ENCODE measurements at places on chromosomes 5 and 9.

DNA sequence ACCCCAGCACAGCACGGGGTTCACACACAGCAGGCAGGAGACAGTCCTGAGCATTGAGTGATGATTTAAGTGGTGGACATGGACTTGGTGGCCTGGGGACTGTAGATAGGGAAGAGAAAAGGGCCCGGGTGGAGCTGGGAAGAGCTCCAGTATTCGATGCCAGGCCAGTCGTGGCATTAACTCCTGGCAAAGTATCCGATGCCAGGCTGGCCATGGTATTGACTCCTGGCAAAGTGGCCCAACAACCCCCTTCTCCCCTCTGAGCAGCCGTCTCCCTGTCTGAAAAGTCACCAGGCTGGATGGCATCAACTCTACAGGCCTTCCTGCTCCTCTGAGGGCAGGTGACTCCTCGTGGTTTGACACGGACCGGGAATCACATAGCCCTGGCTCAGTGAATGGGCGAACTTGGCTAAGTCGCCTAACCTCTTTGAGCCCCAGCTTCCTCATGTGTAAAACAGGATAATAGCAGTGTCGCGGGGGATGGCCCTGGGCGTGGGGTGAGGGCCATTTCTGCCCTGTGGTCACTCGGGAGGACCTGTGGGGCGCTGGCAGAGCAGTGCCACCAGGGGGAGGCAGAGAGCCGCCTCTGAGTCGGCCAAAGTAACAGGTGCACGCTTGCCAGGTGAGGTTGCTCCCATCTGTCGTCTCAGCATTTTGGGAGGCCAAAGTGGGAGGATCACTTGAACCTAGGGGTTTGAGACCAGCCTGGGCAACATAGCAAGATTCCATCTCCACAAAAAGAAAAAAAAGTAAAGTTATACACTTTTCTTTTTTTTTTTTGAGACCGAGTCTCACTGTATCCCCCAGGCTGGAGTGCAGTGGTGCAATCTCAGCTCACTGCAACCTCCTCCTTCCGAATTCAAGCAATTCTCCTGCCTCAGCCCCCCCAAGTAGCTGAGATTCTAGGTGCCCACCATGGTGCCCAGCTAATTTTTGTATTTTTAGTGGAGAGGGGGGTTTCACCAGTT lies 5.7 kb upstream of the SEC16A start:
- peak; percentile 79 for DNase-seq

GRCh38 chr9:74309654-74310053 lies 187.5 kb upstream of the RORB start:
- DNase-seq, result no peak

- DNase-seq, result no peak
Observed at GRCh38 chr9:108845947-108846346, 9.8 kb downstream of the ACTL7B start.

- no peak for DNase-seq
Observed at GRCh38 chr9:137880976-137881530, 3.5 kb downstream of the CACNA1B start.

DNA sequence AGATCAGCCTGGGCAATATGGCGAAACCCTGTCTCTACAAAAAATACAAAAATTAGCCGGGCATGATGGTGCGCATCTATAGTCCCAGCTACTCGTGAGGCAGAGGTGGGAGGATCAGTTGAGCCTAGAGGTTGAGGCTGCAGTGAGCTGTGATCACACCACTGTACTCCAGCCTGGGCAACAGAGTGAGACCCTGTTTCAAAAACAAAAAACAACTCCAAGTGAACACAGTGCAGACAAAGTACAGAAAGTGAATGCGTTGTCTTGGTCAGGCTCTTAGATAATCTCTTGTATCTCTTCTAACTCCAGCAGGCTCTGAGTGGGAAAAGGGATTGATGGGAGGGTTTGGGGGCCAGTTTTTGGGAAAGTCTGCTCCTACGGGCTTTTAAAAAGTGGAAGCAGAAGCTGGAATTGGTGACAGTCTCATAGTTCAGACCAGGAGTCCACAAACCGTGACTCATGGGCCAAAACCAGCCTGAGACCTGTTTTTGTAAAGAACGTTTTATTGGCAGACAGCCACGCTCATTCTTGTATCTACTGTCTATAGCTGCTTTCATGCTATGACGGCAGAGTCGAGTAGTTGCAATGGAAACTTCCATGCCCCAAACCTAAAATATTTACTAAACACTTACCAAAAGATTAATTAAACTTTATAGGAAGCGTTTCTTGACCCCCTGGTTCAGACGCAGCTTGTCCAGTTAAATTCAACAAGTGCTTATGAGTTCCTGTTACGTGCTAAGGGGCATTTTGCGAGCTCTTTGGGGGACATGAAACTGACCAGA lies 32.9 kb downstream of the NDST1 start:
- DNase-seq, result no peak

DNA sequence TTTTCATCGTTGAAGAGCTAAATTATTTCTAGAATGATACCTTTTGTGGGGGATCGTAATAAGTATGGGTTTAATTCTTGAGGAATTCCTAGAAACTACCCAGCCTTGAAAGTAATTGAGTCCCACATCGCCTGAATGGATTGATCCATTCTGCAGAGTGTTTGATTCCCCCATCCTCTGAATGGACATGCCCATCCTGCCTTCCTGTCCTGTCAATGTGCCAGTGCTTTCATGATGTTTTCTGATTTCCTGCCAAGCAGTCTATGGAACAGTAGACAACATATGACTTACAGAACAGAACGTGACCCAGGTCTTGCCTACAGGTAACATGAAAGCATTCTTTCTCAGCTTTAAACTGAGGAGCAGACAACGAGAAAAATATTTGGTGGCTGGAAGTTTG lies 319.2 kb downstream of the DRD1 start:
- no peak for DNase-seq

DNA sequence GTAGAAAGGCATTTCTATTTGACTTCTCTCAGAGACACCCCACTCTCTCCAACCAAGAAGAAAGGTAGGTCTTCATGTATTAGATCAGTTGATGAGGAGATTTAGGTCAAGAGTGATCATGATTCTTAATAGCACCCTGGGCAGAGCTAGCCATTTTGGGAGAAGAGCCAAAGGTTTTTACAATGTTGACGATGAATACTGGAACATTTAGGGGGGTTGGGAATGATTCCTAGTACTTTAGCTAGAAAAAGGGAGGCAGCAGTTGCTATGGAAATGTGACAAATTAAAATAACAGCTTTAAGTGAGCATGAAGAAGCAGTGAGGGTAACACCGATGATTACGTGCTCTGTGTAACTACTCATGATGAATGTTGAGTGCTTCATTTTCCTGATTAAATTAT lies 9.5 kb upstream of the RPS23 start:
- no peak for DNase-seq

DNA sequence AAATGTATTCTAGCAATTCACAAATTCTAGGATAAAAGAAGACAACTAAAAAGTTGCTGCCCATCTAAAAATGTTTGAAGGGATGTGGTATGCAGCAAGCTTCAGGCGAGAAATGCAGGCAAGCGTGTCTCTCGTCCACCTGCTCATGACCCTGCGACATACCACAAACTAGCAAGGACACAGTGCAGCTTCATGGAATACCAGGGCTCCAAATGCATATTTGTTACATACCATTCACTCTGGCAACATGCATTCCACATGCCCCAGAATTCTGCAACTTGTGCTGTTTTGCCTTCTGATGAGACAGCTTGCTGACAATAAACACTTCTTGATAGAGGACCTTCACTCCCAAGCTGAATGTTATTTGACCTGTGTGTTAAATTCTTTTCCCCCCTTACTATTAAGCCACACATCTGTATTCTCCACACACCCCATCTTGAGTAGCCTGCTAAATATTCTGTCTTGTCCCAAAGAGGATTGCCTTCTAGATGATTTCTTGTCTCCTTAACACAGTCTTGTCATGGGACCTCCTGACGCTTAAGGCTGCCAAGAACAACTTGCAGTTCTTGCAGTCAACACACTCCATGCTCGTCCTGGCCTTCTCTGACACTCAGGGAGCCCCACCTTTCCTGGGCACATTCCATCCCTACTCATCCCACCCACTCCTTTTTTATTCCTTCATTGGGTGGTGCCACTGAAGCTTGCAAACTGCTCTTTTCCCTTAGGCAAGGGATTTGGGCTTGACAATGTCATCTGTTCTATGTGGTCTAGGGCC lies 340.5 kb downstream of the PIK3R1 start:
- no peak for DNase-seq

DNA sequence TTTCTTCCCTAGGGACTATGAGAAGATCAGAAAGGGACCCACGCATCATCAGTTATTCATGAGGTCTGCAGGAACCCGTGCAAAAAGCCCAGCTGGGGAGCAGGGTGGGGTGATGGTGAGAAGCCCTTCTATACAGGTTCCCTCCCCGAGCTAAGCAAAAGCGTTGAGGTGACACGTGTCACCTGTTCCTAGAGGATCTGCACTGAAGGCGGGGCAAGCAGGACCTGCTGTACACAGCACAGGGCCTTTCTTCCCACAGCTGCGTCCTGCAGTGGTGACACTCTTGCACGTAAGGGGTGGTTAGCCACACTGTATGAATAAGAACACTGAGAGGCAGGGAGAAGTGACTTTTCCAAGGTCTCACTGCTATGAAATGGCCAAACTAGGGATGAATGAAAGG lies 37.2 kb upstream of the SH3PXD2B start:
- no peak for DNase-seq

DNA sequence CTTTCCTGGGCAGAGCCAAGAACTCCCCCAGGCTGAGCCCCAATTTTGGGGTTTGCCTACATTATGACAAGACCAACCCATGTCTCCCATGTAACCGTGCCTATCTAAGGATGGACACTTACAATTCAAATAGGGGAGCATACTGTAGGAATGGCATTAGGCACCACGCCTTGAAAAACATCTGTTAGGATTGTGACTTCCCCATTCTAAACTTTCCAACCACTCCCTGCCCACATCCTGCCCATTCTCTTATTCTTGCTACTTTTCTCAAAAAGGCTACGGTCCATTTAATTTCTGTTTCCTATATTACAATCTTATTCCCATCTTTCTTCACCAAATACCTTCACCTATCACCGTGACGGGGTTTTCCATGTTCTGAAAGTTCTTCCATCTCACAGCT lies 99.2 kb downstream of the LPAR1 start:
- no peak for DNase-seq

DNA sequence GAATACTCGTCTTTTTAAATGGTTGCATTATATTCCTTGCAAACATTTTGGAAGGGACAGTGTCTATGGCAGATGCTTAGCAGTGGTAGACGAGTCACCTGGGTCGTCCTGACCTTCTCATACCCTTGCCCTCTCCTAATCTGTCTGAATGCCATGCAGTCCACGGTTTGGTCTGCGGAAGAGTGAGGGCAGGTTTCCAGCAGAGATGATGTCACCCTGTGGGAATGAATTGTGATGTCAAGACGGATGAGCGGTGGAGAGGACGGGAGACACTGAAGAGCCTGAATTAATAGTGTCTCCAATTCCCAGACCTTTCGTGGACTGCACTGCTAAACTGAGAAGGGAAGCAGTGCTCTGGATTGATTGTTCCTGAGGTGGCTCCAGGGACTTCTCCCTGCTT lies 329.0 kb upstream of the PANK3 start:
- DNase-seq, result no peak

GRCh38 chr9:78252616-78253015 lies 16.7 kb downstream of the CEP78 start:
- no peak for DNase-seq

- no peak for DNase-seq
Observed at GRCh38 chr5:112200131-112200530, 218.9 kb downstream of the EPB41L4A start.

DNA sequence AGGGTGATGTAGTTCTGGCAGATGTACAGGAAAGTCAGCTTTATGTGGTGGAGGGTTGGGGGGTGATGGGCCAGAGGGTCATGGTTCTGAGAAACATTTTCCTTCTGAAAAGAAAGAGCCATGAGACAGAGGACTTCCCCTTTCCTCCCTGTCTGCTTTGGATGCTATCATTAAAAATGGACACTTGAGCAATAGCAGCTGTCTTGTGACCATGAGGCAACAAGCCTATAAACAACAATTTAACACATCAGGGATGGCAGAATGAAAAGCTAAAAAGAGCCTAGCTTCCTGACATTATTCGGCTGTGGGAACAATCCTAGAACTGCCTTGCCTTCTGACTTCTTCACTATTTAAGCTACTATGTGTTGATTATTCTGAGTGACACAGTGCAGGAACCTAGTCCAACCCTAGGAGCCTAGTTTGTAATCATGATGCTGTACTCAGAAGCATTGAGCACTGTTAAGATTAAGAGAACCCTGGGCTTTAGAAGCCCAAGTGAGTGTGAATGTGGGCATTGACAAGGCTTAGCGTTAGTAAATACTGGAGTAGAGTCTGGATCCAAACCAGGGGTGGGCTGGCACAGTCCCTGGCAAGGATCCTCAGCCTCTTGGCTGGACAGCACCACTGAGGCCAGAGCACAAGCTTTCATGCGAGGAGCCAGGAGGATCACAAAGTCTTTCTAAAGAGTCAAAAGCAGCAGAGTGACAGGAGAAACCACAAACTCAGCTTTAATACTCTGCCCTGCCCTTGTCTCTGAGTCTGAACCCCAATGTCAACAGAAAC lies 178.5 kb upstream of the EGFLAM start:
- DNase-seq, result no peak

DNA sequence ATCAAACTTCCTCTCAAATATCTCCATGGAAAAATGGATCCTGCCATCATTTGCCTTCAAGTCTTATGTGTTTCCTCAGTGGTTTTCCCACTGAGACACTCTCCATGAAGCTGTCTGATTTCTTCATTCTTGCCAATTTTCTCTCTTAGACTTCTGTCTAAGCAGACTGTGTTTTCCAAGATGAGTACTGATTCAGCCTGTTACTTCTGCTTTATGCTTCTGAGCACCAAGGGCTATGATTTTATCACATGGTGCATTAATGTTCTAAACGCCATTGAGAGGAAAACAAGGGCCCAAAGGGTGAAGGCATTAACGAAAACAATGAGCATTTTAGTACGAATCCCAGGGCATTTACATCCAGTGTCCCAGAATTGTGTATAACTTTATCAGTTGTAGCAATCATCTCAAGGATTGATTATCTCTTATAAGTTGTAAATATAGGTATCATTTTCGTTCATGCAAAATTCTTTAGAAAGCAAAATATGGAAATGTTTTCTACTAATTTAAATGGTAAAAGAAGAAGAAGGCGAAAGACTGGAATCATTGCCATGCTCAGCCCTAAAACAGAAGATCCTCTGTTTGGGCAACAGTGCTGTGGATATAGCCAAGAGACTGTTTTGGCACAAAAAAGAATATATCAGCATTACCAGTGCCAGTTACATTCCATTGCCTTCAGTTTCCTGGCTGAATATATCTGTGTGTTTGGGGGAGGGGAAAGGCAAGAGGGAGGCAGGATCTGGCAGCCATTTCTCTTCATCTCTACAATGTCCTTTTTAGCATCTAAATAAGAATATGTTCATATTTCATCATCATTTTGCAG lies 537.6 kb downstream of the ANXA1 start:
- DNase-seq, result no peak
